ENCODE measurements at places on chromosomes 3 and 15. TPM values are rescaled to one million over a fixed set of nuclear protein-coding genes. Genes with fewer than 3 reads are reported as not detected.

- peak; percentile 61 for DNase-seq
Measured at GRCh38 chr3:122774564-122774963, 19.1 kb downstream of the HSPBAP1 start.

GRCh38 chr3:194046995-194047645, 88.8 kb upstream of the HES1 start:
- DNase-seq = peak; percentile 26

DNA sequence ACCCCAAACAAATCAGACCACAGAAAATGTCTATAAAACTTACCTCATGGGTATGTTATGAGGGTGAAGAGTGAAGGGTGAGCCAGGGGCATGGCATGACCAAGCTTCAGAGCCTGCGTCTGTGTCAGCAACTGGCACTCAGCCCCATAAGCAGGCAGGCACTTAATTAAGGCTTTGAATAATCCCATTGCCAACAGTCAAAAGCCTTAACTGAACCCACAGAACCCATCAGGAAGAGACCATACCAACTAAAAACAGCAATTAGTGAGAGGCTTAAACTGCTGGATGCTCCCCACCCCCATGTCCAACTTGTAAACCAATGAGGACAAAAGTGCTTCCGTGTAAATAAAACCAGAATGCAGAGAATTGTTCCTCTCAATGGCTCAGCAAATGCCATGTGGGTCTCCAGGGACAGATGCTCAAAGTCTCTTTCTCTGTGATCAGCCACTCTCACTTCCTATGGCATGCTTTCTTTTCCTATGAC, 126.0 kb downstream of the MYLK start:
- peak; percentile 88 for DNase-seq

- DNase-seq = peak; percentile 64
Measured at GRCh38 chr3:135851201-135852081, 114.1 kb upstream of the PPP2R3A start.

- DNase-seq = peak; percentile 43
Measured at GRCh38 chr15:76285241-76285825, 25.9 kb downstream of the ETFA start.

GRCh38 chr15:68469162-68470048, 37.4 kb upstream of the ITGA11 start:
- no peak for DNase-seq

- no peak for DNase-seq
Measured at GRCh38 chr15:35705030-35705883, 159.3 kb upstream of the DPH6 start.

SGO1 gene
- 6.6 TPM for polyA plus RNA-seq

PYGO1 gene
- polyA plus RNA-seq = 1.5 TPM

ZIC1 gene
- polyA plus RNA-seq = 15.5 TPM

ARHGEF26 gene
- 0.40 TPM for polyA plus RNA-seq

LRRIQ4 gene
- polyA plus RNA-seq = not detected

C3orf85 gene
- not detected for polyA plus RNA-seq
